DMS153 (cell line): ENCODE measurements at places on chromosomes 1 and 21.

DNA sequence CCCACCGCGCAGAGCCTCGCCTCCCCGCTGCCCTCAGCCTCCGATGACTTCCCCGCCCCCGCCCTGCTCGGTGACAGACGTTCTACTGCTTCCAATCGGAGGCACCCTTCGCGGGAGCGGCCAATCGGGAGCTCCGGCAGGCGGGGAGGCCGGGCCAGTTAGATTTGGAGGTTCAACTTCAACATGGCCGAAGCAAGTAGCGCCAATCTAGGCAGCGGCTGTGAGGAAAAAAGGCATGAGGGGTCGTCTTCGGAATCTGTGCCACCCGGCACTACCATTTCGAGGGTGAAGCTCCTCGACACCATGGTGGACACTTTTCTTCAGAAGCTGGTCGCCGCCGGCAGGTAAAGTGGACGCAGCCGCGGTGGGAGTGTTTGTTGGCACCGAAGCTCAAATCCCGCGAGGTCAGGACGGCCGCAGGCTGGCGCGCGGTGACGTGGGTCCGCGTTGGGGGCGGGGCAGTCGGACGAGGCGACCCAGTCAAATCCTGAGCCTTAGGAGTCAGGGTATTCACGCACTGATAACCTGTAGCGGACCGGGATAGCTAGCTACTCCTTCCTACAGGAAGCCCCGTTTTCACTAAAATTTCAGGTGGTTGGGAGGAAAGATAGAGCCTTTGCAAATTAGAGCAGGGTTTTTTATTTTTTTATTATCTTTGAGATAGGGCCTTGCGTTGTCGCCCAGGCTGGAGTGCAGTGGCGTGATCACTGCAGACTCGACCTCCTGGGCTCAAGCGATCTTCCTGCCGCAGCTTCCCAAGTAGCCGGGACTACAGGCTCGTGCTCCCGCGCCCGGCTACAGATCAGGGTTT, at the start of gene PMF1:
TSS of gene PMF1 (plus strand) at position 175 of the 811 bp plus-strand sequence. CDS start at position 184, 9 bp downstream.
- peak; percentile 98 for DNase-seq

DNA sequence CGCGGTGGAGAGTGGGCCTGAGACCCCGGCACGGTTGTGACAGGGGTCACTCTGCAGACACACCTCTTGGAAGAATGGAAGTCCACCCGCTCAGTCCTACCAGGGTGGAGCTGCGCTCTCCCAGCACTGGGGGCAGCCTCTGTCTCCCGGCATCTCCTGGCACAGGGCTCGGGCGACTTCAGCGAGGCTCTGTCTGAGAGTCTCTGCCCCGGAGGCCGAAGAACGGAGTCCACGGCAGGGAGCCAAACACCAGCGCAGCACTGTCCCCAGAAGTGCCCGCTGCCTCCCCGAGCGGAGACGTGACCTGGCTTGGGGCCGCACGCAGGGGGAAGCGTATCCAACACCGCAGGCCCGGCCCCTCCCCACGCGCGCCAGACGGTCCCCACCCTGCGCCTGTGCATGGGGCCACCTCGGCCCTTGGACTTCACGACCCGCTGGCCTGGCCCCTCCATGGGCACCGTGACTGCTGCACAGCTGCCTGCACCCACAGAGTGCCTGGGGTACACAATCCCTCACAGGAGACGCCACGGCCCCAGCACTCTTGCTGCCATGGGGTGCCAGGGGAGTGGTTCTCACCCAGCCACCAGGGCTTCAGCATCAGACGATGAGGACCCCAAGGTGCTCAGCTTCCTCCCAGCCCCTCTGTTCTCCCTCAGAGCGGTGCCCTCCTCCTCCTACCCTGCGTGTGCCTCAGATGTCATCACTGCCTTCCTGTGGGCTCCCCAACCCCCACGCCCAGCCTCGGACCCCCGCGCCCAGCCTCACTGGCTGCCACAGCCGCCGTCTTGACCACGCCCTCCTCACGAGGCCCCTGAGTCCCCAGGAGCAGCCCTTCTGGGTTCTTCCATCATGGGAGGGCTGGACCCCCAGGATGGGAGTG, 14.9 kb upstream of the RNF223 start:
- no peak for DNase-seq

- DNase-seq: no peak
These were observed 26.0 kb upstream of the PLEKHG5 start for GRCh38 chr1:6517435-6517851.

GRCh38 chr1:236870721-236871120, 75.6 kb downstream of the MTR start:
- DNase-seq: no peak

- DNase-seq: no peak
These were observed 7.0 kb upstream of the GPR88 start for GRCh38 chr1:100530880-100531487.
